ENCODE measurements at places on chromosomes 2 and 18. TPM values are rescaled to one million over a fixed set of nuclear protein-coding genes. Genes with fewer than 3 reads are reported as not detected.

The IL36G gene
- not detected for total RNA-seq

The RAB1A gene
- total RNA-seq: 107 TPM

The NEU4 gene
- total RNA-seq: not detected

The LYG2 gene
- not detected for total RNA-seq

The ANKRD39 gene
- total RNA-seq: 6.4 TPM

The PLA2R1 gene
- total RNA-seq: 15.4 TPM

The HMSD gene
- not detected for total RNA-seq

The SNORC gene
- total RNA-seq: 0.83 TPM

The COL4A3 gene
- total RNA-seq: 8.3 TPM

The EFHD1 gene
- 0.23 TPM for total RNA-seq

The GALNT5 gene
- 73.1 TPM for total RNA-seq

The FRZB gene
- not detected for total RNA-seq

The PLGLB1 gene
- 0.38 TPM for total RNA-seq

The OSR1 gene
- 56.5 TPM for total RNA-seq

The SNTG2 gene
- not detected for total RNA-seq

The PPP1R1C gene
- total RNA-seq: 0.38 TPM

The COA5 gene
- 34.2 TPM for total RNA-seq

The TGFA gene
- total RNA-seq: 1.7 TPM

The MERTK gene
- 0.90 TPM for total RNA-seq

The OTOS gene
- not detected for total RNA-seq

The PLCD4 gene
- total RNA-seq: 4.0 TPM

The KIF1A gene
- total RNA-seq: not detected

The RPIA gene
- 6.5 TPM for total RNA-seq

The PCARE gene
- total RNA-seq: not detected

The RAB3GAP1 gene
- total RNA-seq: 56.1 TPM

The OSGEPL1 gene
- 6.5 TPM for total RNA-seq

The EDAR gene
- not detected for total RNA-seq

The VWC2L gene
- not detected for total RNA-seq

The CCDC121 gene
- 2.1 TPM for total RNA-seq

The APOB gene
- not detected for total RNA-seq

The TMEM182 gene
- total RNA-seq: 0.94 TPM

The AAK1 gene
- total RNA-seq: 14.5 TPM

The PAX8 gene
- not detected for total RNA-seq

The HOXD13 gene
- not detected for total RNA-seq

The UGT1A3 gene
- total RNA-seq: not detected

The GDF7 gene
- under 0.01 TPM for total RNA-seq

The ZEB2 gene
- total RNA-seq: 187 TPM

The HOXD11 gene
- not detected for total RNA-seq

The RASGRP3 gene
- 4.1 TPM for total RNA-seq

The ERFE gene
- total RNA-seq: 0.82 TPM

The G6PC2 gene
- not detected for total RNA-seq

The TLX2 gene
- total RNA-seq: not detected
